ENCODE measurements at places on chromosomes 1 and 21. TPM values are rescaled to one million over a fixed set of nuclear protein-coding genes. Genes with fewer than 3 reads are reported as not detected.

Gene UBE2U
- not detected for total RNA-seq

Gene SELENON
- 10.1 TPM for total RNA-seq

Gene ZNF648
- total RNA-seq: not detected

Gene DENND4B
- total RNA-seq: 108 TPM

Gene DMRTA2
- total RNA-seq: not detected

Gene KCND3
- not detected for total RNA-seq

Gene MTOR
- 52.2 TPM for total RNA-seq

Gene GPATCH4
- 109 TPM for total RNA-seq

Gene SPRR2E
- not detected for total RNA-seq

Gene LCE6A
- total RNA-seq: not detected

Gene SH2D1B
- not detected for total RNA-seq

Gene CELA3A
- total RNA-seq: not detected

Gene KMO
- not detected for total RNA-seq
